ENCODE measurements at places on chromosomes 7 and 10.
A peak's percentile ranks its signal among the peaks of the same experiment; 100 is the strongest.

- DNase-seq, result no peak
Measured at GRCh38 chr7:12110425-12110824, 100.7 kb upstream of the TMEM106B start.

GRCh38 chr10:114398587-114399331 lies 5.5 kb downstream of the AFAP1L2 start:
- DNase-seq, result no peak

DNA sequence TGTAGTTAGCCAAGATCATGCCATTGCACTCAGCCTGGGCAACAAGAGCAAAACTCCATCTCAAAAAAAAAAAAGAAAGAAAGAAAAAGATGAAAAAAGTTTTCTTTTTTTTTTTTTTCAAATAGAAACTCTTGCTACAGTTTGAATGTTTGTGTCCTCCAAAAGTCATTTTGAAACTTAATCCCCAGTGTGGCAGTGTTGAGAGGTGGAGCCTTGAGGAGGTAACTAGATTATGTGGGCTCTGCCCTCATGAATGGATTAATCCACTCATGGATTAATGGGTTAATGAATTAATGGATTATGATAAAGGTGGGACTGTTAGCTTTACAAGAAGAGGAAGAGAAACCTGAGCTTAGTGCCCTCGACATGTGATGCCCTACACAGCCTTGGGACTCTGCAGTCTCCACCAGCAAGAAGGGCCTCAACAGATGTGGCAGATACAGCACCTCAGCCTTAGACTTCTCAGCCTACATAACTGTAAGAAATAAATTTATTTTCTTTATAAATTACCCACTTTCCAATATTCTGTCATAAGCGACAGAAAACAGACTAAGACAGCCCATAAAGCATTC lies 25.1 kb downstream of the CPEB3 start:
- DNase-seq, result no peak

- no peak for DNase-seq
Measured at GRCh38 chr7:3578399-3578798, 277.3 kb downstream of the SDK1 start.

DNA sequence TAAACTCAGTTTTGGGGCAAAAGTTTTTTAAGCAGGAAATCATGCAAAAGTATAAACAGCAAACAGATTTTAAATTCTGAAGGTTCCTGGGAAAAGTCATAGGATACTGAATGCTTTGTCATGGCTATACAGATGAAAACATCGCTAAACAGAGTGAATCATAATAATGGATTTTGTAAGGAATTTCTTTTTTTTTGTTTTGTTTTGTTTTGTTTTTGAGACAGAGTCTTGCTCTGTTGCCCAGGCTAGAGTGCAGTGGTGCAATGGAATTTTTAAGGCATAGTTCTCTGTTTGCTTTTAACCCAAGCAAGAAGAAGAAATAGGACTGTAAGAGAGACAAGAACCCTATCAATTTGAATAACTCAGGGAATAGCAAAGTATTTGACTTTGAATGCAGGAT lies 285.3 kb downstream of the NRG3 start:
- no peak for DNase-seq

DNA sequence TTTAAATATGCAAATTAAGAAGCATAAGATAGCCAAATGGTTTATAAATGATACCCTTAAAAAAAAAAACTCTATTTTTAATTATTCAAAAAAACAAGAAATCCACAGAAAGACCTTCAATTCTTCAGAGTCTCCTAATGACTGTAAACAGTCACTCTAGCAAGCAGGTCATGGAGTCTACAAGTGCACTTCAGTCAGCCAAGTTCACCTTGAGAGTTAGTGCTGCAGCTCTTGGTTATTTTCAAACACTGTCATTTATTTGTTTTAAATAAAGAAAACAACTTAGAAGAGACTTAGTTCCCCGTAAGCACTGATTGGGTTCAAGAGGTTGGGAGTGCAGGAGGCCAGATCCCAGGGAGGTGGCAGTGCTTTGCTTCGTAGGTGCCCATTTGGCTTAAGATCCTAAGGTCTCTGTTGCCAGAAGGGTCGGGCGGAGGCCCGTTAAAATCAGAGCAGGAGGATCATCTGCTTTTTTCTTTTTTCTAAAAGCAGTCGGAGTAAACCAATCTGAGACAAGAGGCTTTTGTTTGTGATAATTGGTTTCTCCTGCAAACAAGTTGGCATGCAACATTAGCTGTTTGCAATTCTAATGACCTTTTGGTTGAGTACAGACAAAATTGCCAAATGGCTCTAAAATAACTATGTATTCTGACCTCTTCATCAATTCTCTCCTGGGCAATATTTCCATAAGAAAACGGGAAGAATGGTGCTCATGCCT lies 86.4 kb upstream of the ELMO1 start:
- DNase-seq, result no peak

- no peak for DNase-seq
Measured at GRCh38 chr7:159006610-159007130, 138.0 kb downstream of the VIPR2 start.

DNA sequence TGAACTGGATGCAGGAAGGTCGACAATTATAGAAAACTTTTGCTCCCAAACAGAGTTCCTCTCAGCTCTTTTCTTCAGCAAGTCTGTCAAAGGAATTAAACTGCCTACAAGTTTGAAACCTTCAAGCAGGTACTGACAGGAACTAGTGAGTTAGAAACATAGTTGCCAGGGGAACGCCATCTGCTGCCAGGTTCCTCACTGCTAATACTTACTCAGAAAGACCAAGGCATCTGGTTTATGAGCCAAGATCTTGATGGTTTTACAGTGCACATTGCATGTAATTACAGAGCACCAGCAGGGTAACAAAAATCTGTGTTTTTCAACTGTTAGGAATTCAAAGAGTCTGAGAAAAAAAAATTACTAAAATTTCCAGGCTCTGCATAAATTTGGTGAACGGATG lies 300.0 kb upstream of the NRG3 start:
- no peak for DNase-seq

- no peak for DNase-seq
Measured at GRCh38 chr7:129073738-129074137, 18.8 kb upstream of the TNPO3 start.

- no peak for DNase-seq
Measured at GRCh38 chr7:44318332-44318731, 7.1 kb downstream of the CAMK2B start.

DNA sequence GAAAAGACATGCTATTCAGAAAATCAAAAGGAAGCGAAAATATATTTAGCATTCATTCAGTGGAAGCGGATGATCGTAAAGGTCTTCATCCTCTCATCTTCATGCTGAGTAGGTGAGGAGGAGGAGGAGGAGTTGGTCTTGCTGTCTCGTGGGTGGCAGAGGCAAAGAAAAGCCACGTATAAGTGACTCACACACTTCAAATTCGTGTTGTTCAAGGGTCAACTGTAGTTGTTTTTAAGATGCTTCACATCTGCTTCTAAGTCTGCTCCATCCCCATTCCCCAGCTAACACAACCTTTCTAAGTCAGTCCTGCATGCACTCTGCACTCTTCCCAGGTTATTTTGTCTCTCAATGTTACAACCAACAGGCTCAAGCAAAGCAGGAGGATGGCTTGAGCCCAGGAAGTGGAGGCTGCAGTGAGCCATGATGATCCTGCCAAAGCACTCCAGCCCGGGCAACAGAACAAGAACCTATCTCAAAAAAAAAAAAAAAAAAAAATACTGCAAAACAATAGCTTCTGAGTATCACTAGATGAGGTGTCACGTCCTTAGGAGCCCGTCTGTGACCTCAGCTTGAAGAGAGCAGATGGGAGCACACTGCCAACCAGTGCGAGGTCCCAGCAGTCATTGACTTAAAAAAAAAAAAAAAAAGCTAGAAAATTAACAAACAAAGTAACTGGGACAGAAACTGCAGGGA lies 70.5 kb downstream of the SFMBT2 start:
- DNase-seq, result no peak

- DNase-seq, result no peak
Measured at GRCh38 chr7:91636129-91636724, 244.3 kb downstream of the MTERF1 start.

- no peak for DNase-seq
Measured at GRCh38 chr7:106537119-106537518, 123.8 kb downstream of the CCDC71L start.

GRCh38 chr7:154620141-154620755 lies 382.7 kb downstream of the PAXIP1 start:
- no peak for DNase-seq

GRCh38 chr7:154864523-154864891 lies 138.4 kb downstream of the PAXIP1 start:
- no peak for DNase-seq

DNA sequence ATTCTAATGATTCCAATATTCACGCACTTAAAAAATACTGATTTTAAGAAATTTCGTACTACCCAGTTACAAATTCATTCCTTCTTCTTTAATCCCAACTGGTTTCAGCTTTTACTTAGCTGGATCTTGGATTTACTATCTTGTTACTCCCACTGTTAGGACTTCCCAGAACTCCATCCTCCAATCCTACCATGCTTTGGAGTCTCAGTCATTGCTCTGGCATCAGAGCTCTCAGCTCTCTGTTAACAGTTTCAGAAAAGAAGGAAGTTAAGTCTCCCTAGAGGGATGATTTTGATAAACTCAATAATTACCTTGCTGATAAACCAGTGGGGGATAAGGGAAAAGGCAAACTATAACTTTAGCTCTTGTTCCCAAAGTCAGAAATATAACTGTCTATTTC lies 9.5 kb downstream of the PPA1 start:
- DNase-seq, result no peak

GRCh38 chr10:17210361-17210760 lies 8.9 kb upstream of the TRDMT1 start:
- no peak for DNase-seq

DNA sequence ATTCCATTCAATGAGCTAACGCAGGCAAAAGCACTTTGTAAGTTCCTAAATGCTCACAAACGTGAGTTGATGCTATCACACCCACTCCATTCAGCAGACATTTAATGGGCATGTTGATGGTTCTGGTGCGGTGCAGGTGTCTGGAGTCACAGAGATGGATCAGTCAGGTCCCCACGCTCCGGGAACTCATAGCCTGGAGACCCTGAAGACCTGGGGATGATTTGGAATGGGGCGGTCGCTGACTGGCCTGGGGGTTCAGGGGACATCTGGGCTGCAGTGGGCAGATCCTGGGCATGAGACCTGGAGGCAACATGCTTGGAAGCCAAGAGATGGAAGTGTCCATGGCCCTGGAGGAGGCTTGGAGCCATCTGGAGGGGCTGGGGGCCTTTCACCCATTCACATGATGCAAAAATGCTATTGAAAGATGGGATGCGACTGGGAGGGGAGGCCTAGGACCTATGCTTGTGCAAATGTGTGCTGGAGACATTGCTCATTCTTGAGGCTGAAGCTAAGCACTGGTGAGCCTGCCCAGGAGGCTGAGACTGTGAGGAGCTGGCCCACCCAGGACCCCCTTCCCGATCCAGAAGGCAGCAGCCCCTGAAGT lies 522.6 kb downstream of the GLRX3 start:
- no peak for DNase-seq

DNA sequence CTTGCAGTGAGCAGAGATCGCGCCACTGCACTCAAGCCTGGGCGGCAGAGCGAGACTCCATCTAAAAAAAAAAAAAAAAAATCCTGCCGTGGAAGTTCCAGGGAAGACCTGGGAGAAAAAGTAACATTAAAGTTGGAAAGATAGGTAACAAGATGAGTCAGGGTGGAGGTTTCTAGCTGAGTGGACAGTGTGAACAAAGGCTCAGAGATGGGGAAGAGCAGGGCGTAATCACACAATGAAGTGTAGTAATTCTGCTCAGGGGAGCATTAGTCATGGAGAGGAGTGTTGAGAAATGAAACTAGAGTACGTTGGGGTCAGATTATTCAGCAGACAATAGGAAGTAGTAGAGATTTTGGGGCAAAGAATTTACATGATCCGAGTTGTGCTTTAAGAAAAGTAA lies 21.6 kb upstream of the WASL start:
- DNase-seq, result peak; percentile 20

DNA sequence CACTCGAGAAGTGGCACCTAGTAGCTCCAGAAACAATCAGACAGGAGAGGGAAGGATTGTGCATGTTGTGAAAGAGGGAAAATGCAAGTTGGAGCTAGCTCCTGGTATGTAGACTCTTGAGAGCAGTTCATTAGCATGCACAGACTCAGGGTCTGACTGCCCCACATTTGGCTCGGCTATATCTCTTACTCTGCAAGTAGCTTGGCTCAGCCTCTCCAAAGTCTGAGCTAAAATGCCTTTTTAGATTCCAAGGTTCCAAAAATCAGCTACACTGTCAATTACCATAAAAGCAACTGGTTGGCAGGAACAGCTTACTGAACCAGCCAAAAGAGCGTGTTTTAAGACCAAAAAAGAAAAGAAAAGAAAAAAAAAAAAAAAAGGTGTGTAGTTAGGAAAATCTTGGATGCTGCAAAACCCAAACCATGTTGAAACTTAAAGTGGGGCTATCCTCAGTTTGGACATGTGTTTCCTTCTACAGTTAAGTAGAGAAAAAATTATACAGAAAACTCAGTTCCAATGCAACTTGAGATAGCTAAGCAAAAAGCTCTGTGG lies 65.5 kb downstream of the MKX start:
- DNase-seq, result peak; percentile 26

GRCh38 chr7:93382362-93382761 lies 150.2 kb downstream of the VPS50 start:
- DNase-seq, result no peak

DNA sequence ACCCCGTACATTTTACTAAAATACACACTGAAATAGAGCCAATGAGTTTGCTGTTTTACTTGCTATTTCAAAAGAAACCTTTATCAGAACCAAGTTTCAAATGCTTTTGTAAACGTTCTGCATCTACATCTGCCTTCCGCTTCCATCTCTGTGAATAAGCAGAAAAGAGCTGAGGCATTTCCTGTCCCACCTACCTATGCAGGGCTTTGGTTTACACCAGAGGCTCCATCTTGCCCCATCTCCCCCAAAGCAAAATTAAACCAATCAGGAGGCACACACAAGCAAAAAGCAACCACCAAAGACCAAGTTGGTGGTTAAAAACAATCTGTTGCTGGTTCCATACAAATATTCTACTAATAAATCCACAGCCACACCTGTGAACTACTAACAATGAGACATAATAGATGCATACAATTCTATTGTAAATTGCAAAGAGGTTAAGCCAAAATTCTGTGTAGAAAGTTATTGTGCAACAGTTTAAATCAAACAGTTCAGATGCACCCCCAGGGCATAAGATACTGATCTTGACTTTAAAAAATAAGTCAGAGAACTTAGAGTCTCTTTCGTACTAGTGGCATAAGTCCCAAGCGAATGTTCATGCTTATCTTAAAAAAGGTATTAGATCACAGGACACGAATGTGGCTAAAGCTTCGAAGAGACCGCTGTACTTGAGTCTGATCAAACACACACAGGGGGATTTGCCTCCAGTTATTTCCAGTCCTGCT lies 83.9 kb downstream of the FGFR2 start:
- DNase-seq, result no peak

GRCh38 chr7:105245398-105246114 lies 143.2 kb downstream of the SRPK2 start:
- no peak for DNase-seq

GRCh38 chr7:12670743-12671520 lies 16.5 kb upstream of the ARL4A start:
- no peak for DNase-seq

DNA sequence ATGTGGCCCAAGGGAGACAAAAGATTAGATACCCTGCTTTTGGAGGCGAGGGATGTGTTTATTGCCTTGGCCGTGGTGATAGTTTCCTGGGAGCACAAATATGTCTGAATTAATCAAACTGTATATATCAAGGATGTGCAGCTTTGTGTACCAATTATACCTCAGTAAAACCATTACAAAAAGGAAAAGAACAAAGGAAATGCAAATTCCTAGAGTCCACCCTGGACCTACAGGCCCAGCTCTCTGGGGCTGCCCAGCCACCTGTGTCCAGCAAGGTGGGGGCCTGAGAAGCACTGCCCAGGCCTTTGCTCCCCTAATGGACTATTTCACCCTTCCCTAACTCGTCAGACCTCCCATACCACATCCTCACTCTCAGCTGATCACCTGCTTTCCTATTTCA lies 20.5 kb downstream of the ANKRD16 start:
- DNase-seq, result no peak

Data from fibroblast of the conjunctiva (primary cell).